ENCODE measurements at places on chromosomes 5 and 9.

DNA sequence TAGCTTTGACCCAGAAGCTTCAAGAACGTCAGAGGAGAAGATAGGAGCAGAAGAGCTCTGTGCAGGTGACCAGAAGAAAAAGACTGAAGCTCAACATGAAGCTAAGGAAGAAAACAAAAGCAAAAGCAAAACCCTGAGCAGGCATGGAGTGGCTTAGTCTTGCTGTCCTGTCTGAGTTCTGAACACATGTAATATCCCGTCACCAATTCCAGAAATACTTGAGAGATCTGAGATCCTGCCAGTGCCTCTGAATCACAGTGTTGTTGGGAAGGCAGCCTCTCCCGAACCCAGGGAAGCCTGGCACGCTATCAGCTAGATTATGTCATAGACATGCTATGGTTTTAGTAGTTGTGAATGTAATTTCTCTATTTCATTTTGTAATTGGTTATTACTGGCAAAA lies 235.7 kb downstream of the ICE1 start:
- DNase-seq, result no peak

DNA sequence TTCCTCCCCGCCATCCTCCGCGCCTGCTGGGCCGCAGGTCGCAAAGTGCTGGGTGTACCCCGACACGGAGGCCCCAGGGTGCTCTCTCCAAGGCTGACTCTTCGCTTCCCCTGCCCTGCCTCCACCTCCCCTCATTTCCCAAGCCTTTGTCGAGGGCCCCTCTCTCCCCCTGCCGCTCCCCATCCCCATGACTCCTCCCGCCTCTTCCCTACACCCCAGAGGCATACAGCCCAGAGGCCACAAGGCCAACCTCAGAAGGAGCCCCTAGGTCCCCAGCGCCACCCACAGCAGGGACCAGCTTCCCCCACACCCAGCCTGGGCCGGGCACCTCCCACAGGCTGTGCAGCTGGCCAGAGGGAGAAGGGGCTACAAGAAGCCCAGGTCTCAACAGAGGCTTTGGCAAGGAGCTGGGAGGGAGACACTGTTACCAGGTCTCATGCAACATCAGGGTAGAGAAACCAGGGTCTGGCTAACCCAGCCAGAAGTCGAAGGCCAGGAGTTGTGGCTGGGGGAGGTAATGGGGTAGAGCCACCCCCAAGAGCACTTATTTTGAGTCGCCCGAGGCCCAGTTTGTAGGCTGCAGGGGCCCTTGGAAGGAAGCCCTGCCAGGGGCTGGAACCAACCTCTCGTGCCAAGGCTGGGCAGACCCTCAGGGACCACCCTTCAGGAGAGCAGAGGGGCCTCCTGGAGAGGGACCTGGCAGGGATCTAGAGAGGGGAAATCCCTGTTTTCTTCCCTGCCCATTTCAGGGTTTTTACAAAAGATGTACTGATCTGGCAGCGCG lies 24.5 kb upstream of the SARDH start:
- DNase-seq, result no peak

DNA sequence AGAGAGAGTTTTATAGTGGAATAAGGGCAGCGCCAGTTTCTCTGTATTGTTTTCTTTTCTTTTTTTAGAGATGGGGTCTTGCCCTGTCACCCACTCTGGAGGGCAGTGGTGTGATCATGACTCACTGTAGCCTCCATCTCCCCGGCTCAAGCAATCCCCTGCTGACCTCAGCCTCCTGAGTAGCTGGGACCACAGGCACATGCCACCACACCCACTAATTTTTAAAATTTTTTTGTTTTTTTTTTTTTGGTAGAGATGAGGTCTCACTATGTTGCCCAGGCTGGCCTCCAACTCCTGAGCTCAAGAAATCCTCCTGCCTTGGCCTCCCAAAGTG lies 119.0 kb downstream of the PIK3R1 start:
- DNase-seq, result no peak

DNA sequence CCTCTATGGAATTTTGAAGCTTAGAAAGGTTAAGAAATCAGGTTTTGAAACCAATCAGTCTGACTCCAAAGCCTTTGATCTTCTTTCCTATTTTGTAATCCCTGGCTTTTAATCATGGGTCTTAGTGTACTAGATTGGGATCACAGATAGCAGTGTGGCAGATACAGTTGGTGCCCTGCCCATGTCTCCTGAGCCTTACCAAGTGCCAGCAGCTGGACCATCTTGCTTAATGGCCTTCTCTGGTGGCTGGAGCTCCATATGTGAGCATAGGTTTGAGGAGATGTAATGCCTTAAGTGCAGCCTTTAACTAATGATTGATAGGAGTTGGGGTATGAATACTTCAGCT lies 16.7 kb upstream of the RIC1 start:
- DNase-seq, result no peak

DNA sequence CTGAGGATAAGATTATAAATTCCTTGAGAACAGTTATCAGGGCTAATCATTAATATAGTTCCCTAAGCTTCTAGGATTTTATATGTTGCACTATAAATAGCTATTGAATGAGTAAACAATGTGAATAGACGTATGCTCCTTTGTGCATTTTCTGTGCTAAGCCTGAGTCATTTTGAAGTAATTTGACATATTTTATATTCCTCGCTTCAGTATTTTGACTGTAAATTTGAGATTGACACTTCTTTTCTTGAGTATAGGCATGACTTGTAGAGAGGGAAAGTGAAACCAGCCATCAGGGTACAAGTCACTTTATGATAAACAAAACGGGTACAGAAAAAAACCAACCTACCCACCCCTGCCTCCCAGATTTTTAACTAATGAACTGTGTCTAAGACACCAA lies 367.7 kb upstream of the PRR16 start:
- peak; percentile 36 for DNase-seq

DNA sequence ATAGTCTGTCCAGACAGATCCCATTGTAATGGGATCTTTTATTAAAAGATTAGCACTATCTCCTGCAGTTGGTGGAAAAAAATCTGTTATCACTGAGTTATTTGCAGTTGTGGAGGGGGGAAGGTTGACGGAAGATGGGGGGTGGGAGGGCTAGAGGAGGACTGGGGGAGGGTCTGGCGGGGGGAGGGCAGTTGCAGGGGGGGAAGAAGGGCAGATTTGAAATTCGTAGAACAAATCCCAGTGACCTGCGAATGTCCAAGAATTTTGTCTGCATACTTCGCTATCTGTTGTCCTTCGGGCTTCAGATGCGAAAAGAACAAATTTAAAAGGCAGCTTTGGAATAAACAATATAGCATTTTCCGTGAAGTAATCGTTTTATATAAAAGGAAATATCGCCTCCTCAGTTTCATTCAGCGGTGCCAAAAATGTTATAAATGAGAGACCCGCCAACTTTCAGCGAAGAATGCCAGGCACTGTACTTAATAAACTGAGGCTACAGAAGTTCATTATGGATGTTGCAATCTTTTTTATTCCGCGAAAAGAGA lies 1.3 kb upstream of the FST start:
- no peak for DNase-seq

- no peak for DNase-seq
Observed at GRCh38 chr9:137301081-137301947, 757 bp downstream of the NRARP start.

DNA sequence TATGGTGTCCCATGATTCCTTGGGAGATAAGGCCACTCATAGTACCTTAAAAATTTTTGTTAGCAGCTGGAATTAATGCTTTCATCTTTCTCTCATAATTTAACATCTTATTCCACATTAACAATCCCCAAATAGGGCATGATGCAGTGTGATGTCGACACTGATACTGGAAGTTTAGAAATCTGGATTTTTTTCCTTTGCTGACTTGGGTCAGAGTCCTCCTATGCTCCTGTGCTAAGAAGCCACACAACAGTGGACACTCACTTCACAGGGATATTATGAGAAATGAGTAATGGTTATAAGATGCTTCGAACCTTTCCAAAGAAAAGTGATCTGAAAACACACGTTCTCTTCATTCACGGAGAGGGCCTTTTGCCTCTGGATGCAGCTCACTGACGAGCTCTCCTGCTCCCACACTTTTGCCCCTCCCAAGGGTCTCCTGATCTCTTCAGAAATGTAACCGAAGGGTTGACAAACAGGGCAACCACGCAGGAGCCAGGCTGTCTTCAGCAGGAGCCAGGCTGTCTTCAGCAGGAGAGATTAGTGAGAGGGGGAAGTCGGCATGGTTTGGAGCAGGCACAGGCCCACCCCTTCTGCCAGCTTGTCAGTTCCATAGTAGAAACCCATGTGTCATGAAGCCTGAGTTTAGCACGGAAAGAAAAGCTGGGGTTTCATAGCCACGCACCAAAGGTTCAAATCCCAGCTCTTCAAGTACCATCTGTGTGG lies 247.8 kb downstream of the AOPEP start:
- no peak for DNase-seq

DNA sequence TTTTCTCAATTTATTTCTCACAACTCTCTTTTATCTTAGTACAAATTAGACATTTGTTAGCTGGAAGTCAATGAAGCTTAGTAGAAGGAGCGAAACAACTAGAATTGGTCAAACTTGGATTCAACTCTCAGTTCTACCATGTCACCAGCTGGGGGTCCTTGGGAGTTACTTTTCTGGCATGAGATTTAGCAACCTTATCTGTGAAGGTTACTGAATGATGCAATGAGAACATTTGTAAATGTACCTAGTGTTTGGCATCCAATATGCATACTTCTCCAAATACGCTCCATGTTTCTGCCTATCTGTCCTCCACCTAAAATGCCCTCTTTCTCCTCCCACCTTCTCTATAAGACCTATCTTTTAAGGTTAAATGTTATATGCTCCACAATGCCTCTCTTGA lies 6.3 kb downstream of the HNRNPA0 start:
- no peak for DNase-seq

DNA sequence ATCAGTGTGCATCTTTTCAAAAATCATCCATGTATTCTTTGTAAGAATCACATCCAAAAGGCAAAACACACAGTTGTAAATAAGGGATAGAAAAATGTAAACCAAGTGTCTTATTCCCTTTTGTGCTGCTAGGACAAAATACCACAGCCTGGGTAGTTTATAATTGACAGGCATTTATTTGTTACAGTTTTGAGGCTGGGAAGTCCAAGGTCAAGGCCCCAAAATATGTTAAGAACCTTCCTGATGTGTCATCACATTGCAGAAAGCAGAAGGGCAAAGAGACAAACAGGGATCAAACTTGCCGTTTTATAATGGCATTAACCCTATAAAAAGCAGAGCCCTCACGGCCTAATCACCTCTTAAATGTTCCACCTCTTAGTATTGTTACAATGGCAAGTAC lies 364.8 kb downstream of the MED10 start:
- no peak for DNase-seq

- no peak for DNase-seq
Observed at GRCh38 chr5:2376486-2376885, 375.0 kb downstream of the IRX2 start.

GRCh38 chr5:4198461-4198860 lies 602.8 kb downstream of the IRX1 start:
- no peak for DNase-seq

DNA sequence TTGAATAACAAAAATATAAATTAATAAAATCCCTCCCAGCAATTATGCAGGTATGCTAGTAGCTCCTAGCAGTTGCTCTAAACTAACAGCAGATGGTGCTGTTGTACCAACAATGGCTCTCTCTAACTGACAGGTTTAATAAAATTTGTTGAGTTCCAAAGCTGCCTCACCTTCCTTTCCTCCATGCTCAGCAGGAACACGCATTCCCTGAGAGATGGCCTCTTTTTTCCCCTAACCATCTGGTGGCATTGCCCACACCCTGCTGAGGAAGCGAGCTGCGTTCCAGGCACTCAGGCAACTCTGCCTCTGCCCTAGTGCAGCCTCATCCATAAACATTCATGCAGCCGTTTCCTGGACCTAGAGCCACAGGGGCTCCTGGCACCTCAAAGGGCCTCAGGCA lies 106.2 kb downstream of the KLHL3 start:
- peak; percentile 46 for DNase-seq

- DNase-seq, result no peak
Observed at GRCh38 chr5:150286820-150287219, 2.8 kb downstream of the CAMK2A start.

GRCh38 chr5:140113180-140113698 lies 670 bp upstream of the PURA start:
- no peak for DNase-seq

- no peak for DNase-seq
Observed at GRCh38 chr9:113316030-113316429, 12.9 kb upstream of the RNF183 start.

- no peak for DNase-seq
Observed at GRCh38 chr5:72658161-72658560, 151.0 kb upstream of the ZNF366 start.

GRCh38 chr5:35129921-35130485 lies 82.3 kb upstream of the AGXT2 start:
- no peak for DNase-seq

All from immature natural killer cell (primary cell).